ENCODE measurements at places on chromosomes 2 and 18.

DNA sequence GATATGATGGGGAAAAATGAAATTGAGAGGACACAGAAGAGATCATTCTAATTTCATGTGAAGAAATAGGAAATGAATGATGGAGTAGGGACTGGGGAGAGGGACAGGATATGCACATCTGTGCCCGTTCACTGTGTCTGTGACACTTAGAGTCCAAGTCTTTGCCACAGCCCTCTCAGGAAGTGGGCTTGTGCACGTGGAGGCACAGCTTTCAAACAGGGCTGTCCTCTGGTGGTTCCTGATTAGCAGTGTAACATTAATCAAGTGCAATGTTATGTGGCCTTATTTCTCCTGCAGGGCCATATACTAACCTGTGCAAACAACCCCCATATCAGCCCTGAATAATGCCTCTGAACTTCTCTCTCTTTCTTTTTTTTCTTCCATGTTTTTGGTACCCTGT is 312.2 kb upstream of the FAM98A start:
- ATAC-seq = no peak

- no peak for ATAC-seq
These were observed 139.0 kb downstream of the EHBP1 start for GRCh38 chr2:62844311-62845090.

GRCh38 chr18:75723521-75724340 is 296.2 kb upstream of the SMIM21 start:
- ATAC-seq = no peak

GRCh38 chr18:48135436-48135966 is 205.0 kb upstream of the SMAD2 start:
- ATAC-seq = no peak

DNA sequence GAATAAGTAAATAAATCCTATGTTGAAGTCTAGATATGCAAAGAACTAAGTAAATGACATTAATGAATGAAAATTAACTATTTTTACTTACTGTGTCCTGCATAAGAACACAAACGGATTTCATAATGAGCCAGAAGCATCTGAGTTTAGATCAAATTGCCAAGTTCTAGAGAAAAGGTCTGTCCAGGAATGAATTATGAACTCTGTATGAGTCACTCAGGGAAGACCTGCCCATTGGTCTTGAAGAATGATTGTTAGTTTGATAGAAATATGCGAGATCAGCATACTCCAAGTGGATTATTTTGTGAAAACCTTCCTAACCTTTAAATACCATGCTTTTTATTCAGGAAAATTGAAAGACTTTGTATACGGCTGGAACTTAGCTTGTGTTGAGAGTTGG is 189.5 kb downstream of the DOK6 start:
- ATAC-seq = no peak

- peak; percentile 88 for ATAC-seq
These were observed at the start of gene ADI1 for GRCh38 chr2:3519255-3520205. TSS of gene ADI1 (minus strand) at chr2:3519531. CDS start at chr2:3519487, 44 bp downstream.

GRCh38 chr2:209876211-209876610 is 104.6 kb downstream of the UNC80 start:
- no peak for ATAC-seq

- ATAC-seq = no peak
These were observed 70.6 kb upstream of the KLF7 start for GRCh38 chr2:207236156-207236935.

DNA sequence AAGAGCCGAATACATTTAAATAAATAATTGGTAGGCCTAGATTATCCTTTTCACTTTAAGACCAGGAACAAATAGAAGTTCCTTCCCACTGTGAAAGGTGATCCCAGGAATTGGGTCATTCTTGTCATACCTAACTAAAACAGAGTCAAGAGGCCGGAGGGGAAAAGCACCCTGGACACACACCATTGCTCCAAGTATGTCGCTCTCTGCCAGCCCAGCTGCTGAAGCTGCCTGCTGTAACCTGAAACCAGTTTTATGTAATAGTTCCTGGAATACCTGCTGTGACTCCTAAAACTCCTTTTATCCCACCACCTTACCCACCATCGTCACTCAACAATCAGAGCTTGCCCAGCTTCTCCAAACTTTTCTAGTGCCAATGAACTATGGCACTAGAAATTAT is 217.1 kb downstream of the PTPRM start:
- ATAC-seq = no peak

- no peak for ATAC-seq
These were observed 110.3 kb downstream of the RNF152 start for GRCh38 chr18:61782545-61782944.

DNA sequence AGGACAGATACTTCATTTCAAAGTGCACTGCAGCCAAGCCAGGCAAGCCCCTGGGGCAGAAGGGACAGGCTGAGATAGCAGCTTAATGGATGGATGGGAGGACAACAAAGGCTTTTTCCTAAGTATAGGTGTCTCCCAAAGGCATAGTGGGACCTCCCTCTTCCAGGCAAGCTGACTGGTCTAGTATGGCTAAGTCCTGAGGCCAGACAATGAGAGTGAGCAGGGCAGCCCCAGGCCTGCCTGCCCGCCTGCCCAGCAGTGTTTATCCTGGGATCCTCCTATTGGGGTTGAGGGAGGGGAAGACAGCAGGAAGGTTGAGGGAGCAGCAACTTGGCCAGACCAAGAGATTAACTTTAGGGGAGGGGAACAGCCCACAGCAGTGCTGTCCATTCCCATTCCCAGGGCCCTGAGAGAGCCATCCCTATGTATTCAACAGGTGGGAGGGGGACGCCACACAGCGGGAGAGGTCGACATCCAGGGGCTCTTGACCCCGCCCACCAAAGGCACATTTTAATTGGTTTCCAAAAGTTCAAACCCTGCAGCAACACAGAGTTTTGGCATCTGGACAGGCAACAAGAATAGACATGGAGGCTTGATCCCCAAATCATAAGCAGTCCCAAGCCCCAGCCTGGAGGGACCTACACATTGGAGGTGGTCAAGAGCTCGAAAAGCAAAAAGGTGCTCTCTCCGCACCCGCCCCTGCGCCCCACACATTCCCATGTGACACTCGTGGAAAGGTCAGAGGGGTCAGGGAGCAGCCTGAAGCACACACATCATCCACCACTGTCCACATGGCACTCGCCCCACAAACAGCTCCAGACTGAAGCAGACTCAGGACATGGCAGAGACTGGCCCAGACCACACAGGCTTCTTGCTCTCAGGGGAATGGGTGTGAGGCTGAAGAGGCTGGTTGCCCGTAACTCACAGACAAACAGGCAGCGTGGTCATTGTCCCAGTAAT is 2.9 kb upstream of the SFXN5 start:
- ATAC-seq = no peak

DNA sequence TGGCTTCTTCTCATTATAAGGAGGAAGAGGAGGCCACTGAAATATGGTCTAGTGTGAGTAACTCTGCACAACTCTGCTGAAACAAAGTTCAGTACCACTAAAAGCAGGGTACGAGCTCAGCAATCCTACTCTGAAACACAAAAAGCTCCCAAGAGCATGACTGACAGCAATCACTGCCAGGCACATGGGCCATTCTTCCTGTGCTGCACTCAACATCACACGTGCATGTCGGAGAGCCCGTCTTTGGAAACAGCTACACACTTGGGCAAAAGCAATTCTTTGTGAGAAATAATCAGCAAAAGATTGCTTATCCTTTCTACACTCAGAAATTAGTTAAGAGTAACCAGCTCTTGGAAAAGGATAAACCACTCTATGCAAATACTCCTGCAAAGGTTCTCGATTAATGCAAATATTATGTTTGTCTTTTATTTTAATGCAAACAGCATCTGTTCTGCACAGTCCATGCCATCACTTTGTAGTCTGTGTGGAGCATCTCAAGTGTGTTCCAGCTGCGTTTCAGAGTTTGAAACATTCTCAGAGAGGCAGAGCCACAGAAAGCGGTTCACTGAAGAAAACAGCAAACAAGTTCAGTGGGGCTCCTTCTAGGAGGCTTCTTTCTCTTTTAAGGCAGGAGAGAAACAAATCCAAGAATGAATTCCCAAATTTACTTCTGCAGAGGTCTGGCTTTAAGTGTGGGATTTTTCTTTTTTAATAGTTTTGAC is 145.0 kb downstream of the HDAC4 start:
- ATAC-seq = no peak

DNA sequence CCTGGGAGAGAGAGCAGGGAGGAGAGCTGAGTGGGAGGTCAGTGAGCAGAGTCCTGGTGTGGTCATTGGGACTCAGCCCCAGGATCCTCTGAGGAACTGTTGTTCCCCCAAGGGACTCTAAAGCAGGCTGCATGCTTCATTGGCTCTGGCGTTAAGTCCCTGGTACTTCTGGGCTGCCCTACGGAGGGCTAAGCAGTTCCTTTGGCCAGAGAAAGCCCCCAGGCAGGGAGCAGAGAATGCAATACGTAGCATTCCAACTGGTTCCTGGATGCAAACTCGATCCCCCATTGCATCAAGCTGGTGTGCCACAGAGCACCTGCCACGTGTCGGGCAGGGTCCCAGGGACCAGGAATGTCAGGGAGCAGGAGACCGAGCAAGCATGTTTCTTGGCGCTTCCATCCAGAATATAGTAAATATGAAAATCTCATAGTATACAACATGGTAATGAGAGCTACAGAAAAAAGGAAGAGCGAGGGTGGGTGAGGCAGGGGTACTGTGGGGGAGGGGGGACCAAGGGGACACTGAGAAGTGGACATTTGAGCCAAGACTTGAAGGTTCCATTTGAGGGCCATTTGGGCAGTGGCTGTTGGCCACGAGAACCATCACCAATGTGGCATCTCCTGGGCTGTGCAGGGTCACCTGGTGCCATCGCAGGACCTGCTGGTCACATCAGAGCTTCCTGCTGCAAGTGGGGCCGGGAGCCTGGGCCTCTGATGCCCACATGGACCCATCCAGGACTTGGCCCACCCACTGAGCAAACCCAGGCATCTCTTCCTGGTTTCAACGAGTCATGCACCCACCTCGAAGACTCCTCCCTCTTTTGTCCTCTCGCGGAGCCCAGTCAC is 160.4 kb downstream of the ASB1 start:
- ATAC-seq = no peak

- ATAC-seq = no peak
These were observed 84.8 kb upstream of the PIK3C3 start for GRCh38 chr18:41870191-41870590.

- ATAC-seq = peak; percentile 89
These were observed 48.7 kb downstream of the ST3GAL5 start for GRCh38 chr2:85840091-85840490.

- no peak for ATAC-seq
These were observed 163.8 kb upstream of the HDAC4 start for GRCh38 chr2:239564587-239564986.

Data from stimulated activated memory B cell treated with anti-CD40 and anti-IgM and Interleukin-4, amounts not matched to agents 10 μg/mL and 1 μg/mL and 100 μg/mL, for 72 hours (primary cell).